Stimulated activated CD4-positive, alpha-beta T cell treated with anti-CD3 and anti-CD28 coated beads, Interleukin-1b, Interleukin-23, amount 100 ng/mL, for 1 hour (primary cell): ENCODE measurements at places on chromosomes 1 and 21.

DNA sequence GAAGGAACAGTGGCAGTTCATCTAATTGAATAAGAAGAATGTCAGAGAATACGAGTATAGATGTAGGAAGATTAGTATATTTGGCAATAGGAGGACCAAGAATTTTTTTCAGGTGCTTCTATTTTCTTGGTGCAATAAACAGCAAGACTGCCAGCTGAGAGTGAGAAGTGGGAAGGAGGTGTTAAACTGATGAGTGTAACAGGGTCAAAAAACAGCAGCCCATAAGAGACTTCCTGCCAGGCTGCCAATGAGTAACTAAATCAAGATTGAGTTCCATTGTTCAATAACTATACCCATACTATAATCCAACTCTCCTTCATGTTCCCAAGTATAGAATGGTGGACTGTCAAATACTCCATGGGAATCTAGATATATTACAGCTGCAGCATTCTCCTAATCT is 28.7 kb downstream of the LYST start:
- DNase-seq, result no peak

DNA sequence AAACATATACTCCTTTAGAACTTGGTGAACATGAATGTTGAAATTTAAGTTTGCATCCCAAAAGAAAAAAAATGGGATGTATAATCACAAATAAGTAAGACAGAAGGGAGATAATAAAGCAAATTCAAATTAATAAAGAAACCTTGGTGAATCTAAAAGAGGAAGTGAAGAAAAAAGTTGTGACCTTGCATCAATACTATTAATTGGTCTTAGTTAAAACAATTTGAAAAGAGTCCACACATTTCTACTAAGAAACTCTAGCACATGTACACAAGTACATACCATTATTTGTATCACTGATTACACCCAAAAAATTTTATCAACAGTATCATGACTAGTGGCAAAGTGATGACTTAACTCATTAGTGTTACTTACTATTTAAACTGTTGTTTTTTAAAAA is 80.4 kb upstream of the SCYL3 start:
- DNase-seq, result no peak

DNA sequence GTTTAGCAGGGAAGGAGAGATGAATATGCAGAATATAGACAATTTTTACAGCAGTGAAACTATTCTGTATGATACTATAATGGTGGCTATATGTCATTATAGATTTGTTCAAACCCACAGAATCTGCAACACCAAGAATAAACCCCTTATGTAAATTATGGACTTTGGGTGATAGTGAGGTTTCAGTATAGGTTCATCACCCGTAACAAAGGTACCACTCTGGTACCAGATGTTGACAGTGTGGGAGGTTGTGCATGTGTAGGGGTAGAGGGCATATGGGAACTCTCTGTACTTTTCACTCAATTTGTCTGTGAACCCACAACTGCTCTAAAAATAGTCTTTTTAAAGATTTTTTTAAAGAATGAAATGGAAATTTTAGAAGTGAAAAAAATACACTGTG is 29.9 kb upstream of the PRDX6 start:
- no peak for DNase-seq

- DNase-seq, result no peak
Observed at GRCh38 chr1:93839753-93840152, 39.3 kb downstream of the DNTTIP2 start.

DNA sequence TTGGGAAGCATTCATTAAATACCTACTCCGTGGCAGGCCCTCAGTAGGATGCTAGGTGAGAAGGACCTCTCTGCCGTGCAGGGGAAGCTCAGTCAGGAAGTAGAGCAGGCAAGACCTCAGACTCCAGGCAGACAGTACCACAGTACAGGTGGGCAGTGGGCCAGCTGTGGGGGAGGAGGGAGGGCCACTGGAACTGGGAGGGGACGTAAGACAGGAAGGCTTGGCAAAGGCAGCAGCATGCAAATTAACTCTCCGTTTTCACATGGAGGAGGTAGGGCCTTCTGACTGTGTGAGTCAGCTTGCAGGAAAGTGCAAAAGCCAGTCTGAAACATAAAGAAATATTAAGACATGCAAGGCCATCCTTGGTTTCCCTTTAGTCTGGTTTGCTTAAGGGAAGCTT is 157.7 kb downstream of the TRIM33 start:
- DNase-seq, result no peak

DNA sequence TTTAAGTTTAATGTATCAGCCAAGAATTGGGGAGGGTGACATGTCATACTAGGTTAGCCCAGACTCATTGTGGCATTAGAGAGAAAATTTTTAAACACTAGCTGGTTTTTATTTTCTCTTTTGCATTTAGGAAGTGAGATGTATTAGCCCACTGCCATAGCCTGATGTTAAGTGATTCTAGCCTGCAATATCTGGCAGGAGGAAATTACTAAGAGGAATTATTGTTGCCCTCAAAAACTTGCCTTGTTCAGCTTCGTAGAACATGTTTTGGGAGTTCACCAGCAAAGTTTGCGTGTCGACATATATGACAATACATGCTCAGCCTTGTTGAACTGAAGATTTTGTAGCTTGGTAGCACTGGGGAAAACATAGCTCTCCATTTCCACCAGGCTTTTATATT is 12.5 kb downstream of the ADAM30 start:
- no peak for DNase-seq

- no peak for DNase-seq
Observed at GRCh38 chr1:95246511-95246910, 12.5 kb downstream of the RWDD3 start.

GRCh38 chr1:116375887-116376728 is 3.1 kb downstream of the ATP1A1 start:
- DNase-seq, result no peak

DNA sequence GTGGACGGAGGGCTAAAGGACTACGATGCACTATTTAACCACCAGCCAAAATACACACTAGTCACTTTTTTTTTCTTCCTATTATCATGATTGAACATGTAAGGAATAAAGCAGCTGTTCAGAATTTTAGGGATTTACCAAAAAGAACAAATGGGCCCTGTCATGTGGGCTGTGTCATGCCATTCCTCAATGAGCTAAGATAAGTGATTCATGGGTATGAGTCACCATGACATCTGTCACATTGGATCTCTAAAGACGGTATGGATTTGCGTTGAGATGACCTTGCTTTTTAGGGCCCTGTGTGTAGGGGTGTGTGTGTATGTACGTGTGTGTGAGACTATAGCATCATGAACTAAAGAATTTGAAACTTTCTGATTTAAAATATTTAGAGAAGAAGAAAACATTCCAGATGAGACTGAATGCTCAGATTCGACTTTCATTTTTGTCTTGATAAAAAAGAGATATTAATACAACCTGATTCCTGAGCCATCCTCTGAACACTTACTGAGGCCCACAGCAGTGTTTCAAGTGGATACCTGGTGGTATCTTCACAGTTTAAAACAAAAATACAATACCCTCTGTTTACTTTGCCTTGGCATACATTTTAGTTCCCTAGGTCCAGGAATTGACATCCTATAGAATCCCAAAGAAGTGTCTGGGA is 246.1 kb upstream of the DUSP10 start:
- no peak for DNase-seq

GRCh38 chr1:57222307-57222706 is 201.6 kb downstream of the DAB1 start:
- DNase-seq, result no peak

DNA sequence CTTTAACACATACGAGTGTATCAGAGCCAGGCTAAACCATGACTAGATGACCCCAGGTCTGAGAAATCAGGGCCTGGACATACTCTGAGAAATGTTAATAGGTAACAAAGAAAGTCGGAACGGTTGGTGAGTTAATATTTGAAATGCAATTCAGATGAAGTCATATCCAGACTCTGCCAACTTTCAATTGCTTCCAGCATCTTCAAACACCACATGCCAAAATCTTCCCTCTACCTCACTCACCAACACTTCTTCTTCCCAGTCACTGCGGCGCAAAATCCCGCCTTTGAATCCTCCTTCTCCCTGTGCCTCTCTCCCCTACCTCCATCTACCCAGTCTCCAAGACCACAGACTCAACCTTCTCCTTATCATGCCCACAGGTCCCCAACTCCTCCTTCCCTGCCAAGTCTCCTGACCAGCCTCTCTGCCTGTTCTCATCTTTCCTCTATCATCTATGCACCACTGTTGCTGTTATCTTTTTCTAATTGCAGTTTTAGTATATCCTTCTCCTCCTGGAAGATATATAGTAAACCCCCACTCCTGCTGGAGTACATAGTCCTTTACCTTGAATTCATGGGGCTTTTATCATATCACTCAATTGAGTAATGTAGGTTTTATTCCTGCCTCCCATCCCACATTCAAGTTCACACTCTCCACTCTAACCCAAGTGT is 41.3 kb downstream of the ZBTB18 start:
- no peak for DNase-seq

DNA sequence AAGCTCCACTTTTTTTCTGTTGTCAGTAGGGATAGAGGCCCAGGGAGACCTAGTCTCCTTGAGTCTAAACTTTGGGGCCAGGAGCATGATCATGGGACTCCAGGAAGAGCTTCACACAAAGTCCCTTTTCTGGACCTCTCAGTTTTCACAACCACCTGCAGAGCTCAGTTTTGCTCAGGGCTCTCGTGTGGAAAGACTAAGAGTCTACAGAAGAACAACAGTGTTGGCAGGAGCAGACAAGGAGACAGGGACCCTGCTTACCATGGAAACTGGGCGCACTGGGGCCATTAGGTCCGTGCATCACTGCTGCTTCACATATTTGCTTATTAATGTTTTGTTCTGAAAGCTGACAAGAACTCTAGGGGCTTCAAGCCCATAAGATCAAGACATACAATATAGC is 63.9 kb upstream of the HSD17B7 start:
- no peak for DNase-seq

- no peak for DNase-seq
Observed at GRCh38 chr1:224192082-224192788, 9.2 kb downstream of the DEGS1 start.
